ENCODE measurements at places on chromosomes 6 and 20. TPM values are rescaled to one million over a fixed set of nuclear protein-coding genes. Genes with fewer than 3 reads are reported as not detected.

Gene TRIM40
- not detected for total RNA-seq

DNA sequence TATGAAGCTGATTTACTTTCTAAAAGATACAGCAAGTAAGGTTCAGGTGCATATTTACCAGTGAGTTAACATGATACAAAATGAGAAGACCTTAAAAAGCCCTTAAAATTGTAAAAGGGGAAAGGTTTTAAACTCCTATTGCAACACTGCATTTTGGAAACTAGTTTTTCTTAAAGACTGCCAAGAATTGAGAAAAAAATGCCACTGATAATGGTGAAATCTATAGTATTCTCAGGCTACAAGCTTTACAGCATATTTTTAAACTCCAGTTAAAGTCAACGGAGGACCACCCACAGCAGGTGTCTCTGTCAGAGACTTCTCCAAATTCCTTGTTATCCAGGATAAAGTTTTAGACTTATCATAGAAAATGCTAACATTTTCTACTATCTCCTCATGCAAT, 53.6 kb downstream of the ELOVL5 start:
- no peak for DNase-seq

Gene MYMX
- not detected for total RNA-seq

DNA sequence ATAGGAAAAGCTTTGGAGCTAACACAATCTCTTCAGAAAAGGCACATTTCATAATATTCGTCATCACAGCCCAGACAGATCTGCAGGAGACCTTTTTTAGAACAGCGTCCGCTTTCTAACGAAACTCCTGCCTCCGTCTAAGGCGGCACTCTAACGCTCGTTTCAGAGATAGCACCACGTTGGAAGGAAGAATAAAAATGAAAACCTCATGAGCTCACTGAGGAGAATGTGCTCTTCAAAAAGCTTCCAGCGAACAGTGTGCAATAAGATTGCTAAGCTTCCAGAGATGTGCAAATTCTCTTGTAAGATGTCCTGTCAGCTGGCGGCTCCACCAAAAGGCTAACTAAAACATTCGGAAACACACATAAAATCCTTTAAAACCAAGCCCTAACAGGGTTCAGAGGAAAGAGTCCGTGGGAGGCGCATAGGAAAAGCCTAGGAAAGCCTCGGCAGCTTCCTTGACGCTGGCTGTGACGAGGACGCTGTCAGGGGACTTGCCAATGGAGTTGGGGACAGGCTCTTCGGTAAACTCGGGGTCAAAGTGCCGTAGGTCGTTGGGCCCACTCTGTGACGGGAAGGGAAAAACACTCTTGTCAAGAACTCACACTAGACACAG, 117.6 kb upstream of the SLC2A12 start:
- no peak for DNase-seq

Gene APCDD1L
- not detected for total RNA-seq

GRCh38 chr6:145199961-145200360, 535.4 kb downstream of the EPM2A start:
- DNase-seq = no peak

DNA sequence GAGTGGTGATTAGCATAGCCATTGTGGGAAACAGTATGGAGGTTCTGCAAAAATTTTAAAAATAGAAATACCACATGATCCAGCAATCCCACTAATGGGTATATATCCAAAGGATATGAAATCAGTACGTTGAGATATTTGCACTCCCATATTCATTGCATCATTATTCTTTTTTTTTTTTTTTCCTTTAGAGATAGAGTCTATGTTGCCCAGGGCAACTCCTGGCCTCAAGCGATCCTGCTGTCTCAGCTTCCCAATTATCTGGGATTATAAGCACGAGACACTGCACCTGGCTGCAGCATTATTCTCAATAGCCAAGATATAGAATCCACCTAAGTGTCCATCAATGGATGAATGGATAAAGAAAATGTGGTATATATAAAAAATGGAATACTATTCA, 6.9 kb upstream of the MCCD1 start:
- no peak for DNase-seq

- no peak for DNase-seq
Observed at GRCh38 chr6:99096170-99096569, 148.4 kb upstream of the FBXL4 start.

Gene RSPO3
- not detected for total RNA-seq

Gene SIM1
- total RNA-seq = 1.7 TPM

- DNase-seq = no peak
Observed at GRCh38 chr6:126716826-126717509, 377.1 kb downstream of the CENPW start.

Gene HLA-DQA1
- not detected for total RNA-seq

Gene PPP1R14C
- total RNA-seq = 3.3 TPM

DNA sequence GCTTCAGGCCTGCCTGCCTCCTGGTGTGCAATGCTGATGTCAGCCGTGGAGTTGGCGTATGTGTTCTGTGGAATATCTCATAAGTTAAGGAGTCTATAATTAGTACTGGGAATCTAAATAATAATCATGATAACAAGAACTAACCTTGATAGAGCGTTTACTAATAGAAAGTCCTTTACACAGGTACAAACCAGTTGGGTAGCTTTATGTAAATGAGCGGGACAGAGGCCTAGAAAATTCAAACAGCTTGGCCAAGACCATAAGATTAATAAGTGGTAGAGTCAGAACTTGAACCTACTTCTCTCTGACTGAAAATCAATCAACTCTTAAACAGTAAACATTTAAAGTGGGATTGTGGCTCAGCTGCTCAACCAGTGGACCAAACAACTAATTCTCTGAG, 570.9 kb upstream of the AGPAT4 start:
- no peak for DNase-seq

GRCh38 chr6:1630212-1630770, 20.6 kb downstream of the FOXC1 start:
- no peak for DNase-seq

Gene SLC12A5
- 0.15 TPM for total RNA-seq

Gene CPXM1
- 1.2 TPM for total RNA-seq

DNA sequence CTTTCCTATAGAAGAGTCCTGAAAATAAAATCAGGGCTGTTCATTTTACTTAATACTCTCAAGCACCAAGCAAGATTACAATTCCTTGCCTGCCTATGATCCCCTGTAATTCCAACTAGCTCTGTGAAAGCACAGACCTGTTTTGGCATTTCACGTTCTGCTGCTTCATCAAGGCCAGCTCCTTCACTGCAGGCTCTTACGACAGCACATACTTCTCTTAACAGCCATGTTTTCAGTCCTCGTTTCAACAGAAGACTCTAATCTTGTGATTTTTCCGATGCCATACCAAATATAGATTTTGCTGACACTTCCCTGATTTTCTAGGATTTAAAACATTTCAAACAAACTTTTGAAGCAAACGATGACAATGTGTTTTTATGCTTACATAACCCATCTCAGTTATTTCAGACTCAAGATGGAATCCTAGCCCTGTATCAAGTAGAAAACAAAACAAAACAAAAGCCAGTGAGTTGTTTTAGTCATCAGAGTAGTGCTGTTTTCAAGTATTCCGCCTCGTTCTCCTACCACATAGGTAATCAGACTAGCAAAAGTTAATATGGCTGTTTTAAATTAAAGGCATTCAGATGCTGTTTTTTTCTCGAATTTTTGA, 616.5 kb upstream of the CITED2 start:
- no peak for DNase-seq

Gene KIAA1755
- total RNA-seq = 1.2 TPM

GRCh38 chr20:64035066-64035932, 683 bp upstream of the C20orf204 start:
- no peak for DNase-seq

Gene GSTA3
- total RNA-seq = not detected

DNA sequence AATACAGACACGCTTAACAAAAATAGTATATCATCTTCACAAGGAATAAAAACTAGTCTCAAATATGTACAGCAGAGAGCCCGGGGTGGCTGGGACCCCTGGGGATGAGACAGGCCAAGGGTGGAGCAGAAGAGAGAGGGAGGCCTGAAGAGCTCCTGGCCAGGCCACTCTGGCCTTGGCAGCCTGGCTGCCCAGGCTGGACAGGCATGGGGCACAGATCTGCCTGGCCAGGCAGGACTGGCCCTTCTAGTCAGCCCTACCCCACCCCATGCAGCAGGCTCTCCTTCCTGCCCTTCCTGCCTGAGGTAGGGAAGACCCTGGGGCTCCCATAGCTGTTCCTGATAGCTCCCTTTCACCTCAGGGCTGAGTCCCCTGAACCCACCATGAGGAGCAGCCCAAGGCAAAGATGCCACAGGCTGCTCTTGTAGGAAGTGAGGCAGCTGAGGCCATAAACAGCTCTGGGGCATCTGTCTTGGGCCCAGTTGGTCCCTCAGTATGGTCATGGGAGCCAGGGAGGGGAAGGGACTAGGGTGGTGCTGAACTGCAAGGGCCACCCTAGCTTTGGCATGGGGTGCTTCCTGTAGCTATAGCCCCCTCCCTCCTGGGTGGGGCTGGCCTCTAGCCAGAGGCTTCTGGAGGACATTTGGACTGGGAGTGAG, 27.1 kb downstream of the COX4I2 start:
- no peak for DNase-seq
